ENCODE measurements at places on chromosomes 2 and 18.

DNA sequence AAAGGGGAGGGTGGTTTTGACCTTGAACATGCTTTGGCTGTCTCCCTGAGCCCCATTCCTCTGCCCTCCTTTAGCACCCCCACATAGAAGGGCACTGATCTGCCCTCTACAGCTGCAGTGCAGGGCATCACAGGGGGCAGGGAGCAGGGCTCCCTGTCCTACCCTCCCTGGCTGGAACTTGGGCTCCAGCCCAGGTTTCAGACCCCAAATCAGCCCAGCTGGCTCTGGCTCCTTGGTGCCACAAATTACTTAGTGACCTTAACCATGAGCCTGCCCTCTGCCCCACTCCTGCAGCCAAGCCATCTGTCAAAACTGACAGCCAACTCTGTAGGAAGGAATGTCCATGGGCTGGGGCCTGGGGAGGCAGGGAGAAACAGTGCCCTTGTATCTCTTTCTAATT, 105.6 kb downstream of the MAPK4 start:
- DNase-seq: no peak

DNA sequence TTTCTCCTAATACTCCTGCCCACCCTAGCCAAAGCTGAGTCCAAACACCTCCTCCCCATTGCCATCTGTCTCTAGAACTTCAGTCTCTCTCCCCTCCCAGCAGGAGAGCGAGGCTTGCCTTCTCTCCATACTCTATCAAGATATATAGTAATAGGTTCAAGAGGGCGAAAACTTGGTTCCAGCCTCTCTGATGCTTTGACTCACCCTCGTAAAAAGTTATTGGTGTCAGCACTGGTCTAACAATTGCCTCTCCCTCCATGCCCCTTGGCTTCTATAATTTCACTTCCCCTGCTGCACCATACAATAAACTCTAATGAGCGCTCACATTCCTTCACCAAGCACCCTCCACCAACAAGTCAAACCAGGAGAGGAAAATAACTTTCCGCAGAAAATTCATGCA, 797.3 kb downstream of the BCL11A start:
- no peak for DNase-seq

GRCh38 chr2:221120643-221121042, 451.5 kb downstream of the EPHA4 start:
- DNase-seq: no peak

DNA sequence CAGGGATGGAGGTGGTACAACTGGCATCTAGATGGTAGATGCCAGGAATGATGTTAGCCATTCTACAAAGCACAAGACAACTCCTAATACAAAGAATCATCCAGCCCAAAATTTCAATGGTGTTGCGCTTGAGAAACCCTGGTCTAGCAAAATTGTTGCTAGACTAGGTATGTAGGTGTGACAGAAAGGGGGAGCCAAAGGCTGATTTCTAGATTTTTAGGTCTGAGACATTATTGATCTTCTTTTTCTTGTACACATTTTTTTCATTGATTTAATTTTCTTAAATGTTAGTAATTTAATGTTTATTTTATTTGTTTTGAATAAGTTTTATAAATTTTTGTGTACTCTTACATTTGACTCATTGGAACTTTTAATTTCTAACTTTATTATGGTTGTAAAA, 216.4 kb downstream of the FSIP2 start:
- no peak for DNase-seq

GRCh38 chr18:10454681-10455557, 484 bp downstream of the APCDD1 start:
- DNase-seq: no peak

- DNase-seq: no peak
Observed at GRCh38 chr2:122203523-122203922, 448.1 kb downstream of the TSN start.

DNA sequence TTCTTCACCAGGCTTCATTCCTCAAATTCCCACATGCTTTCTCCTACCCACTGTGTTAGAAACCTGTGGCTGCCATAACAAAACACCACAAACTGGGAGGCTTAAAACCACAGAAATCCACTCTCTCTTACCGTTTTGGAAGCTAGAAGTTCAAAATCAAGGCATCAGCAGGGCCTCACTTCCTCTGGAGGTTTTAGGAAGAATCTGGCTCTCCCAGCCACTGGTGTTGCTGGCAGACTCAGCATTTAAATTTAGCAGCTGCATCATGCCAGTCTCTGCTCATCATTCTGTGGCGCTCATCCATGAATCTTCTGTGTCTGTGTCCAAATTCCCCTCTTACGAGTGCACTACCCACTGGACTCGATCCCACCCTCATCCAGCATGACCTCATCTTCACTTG, 248.5 kb downstream of the ZNF516 start:
- DNase-seq: no peak

GRCh38 chr2:37649518-37649917, 21.9 kb downstream of the CDC42EP3 start:
- no peak for DNase-seq
